AG20443 (cell line): ENCODE measurements at places on chromosomes 6 and 20.

- DNase-seq, result peak; percentile 75
These were observed 26.7 kb downstream of the IYD start for GRCh38 chr6:150395388-150396009.

DNA sequence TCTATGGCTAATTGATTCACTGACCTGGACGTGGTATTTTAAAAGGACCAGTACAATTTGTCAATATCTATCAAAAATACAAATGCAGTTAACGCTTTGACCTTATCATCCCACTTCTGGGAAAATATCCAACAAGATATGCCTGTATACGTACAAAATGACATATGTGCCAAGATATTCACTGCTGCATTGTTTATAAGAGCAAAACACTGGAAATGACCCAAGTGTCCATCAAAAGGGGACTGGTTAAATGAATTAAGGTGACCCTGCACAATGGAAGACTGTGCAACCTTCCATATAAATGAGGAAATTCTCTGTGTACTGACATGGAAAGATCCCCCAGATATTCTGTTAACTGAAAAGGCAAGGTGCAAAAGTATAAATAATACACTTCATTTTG lies 13.9 kb downstream of the TRAM2 start:
- DNase-seq, result no peak

- DNase-seq, result no peak
These were observed 10.0 kb downstream of the SNX5 start for GRCh38 chr20:17958373-17959256.

DNA sequence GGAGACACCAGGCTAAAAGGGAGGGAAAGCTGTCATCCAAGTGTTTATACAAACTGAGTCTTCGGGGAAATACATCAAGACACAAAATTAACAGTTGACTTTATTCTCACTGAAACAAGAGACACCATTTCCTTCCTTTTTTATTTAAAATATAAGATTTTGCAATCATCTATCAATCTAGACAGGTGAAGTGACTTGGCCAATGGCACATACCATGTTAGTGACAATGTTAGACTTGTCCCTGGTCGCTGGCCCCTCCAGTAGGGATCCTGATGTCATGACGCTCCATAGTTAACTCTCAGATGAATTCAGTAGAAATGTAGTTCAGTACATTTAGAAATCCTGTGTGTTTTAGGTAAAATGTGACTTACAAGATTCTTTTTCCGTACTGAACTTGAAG lies 2.9 kb downstream of the SASH1 start:
- no peak for DNase-seq

GRCh38 chr20:24981790-24982189 lies 10.8 kb downstream of the APMAP start:
- DNase-seq, result no peak

DNA sequence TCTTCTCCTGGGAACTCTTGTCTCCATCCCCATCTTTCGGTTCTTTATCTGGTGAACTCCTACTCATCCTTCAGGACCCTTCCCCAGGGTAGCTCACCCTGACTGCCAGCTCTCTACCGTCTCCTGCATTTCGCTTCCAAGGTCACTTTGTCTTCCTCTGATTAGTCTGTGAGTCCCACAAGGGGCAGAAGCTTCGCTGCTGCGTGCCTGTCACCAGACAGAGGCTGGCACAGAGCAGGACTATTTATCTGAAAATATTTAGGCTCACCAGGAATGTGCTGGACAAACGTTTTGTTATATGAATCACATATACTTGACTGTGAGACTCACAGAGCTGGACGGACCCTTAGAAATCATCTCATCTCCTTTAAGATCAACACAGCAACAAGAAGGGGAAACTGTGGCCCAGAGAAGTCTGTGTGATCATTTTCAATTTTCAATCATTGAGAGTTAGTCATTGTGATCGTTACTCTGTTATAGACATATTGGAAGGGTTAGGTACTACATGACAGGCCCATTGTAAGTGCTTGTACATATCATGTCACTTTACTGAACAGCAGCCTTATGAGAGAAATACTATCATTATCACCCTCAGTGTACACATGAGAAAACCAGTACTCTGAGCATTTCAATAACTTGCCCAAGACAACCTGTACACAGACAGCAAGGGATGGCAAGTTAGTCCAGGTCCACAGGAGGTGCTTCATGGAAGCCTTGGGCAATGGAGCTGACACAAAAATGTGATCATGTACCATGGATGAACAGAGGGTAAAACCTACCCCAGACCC lies 51.4 kb downstream of the JPH2 start:
- DNase-seq, result no peak

- no peak for DNase-seq
These were observed 9.5 kb upstream of the ADGRG6 start for GRCh38 chr6:142292166-142292924.

GRCh38 chr20:16451001-16451400 lies 122.2 kb downstream of the KIF16B start:
- DNase-seq, result no peak

DNA sequence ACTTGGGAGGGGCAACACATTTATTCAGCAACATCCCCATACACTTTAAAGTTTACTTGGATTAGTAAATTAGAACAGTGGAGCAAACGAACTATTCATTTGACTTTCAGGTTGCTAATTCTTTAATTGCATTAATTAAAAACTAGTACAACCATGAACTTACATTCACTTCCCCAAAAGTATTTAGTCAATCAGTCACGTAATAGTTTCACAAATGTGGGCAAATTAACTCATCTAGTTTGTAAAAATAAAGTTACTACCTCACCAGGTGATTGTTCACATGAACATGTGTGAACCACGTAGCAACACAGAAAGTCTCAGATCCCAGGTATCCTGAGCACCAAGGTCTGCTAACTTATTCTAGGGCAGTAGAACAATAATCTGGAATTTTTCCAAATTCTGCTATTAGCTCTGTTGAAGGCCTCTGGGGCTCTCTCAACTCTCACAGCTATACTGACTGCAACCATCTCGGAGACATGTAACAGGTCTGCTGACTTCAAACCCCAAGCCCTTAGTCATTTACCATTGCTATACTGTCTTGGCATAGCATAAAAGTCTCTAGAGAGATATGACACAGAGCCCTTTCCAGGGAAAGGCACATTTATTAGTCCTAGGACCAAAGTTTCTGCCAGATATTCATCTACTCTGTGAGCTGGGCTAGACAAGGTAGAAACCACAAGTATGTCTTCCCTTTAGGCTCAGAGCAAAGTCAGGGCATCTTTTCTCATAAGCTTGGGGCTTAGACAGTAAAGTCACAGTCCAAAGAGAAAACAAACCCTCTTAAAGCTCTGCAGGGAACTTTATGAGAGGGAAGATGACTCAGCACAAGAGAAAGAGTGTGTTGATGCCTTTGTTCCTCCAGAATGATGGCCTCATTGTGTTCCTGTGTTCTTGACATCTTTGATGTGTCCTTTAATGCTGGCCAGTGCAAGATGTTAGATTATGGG lies 50.9 kb upstream of the CCDC28A start:
- peak; percentile 23 for DNase-seq

- DNase-seq, result no peak
These were observed 6.6 kb downstream of the CCDC167 start for GRCh38 chr6:37492991-37493660.

- no peak for DNase-seq
These were observed 108.7 kb downstream of the FOXA2 start for GRCh38 chr20:22475662-22476061.

- DNase-seq, result no peak
These were observed 482.9 kb upstream of the EYS start for GRCh38 chr6:66189915-66190314.

GRCh38 chr6:77451466-77451865 lies 11.8 kb downstream of the HTR1B start:
- no peak for DNase-seq

- no peak for DNase-seq
These were observed 49.8 kb downstream of the KCTD20 start for GRCh38 chr6:36492621-36493020.

- no peak for DNase-seq
These were observed 36.1 kb downstream of the DSE start for GRCh38 chr6:116406678-116407345.

DNA sequence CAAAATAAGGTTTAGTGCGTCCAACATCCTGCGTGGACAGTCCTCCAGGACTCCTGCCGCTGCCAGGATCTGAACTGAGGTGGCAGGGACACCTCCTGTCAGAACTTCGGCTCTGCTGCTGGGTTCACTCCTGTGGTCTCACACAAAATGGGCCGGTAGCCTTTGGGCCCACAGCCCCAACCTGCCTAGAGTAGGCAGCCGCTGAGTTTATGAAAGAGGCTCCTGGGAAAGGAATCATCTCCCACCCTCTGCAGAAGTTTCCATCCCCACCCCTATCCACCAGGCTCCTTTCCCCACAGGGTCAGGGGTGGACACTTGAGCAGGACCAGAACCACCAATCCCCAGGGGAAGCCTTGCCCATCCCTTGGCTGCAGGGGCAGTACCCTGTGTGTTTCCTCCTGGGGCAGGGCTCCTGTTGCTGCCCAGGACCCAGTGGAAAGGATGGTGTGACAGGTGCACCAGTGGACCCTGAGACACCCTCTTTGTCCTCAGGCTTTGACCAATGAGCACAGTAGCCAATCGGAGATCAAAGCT lies 2.1 kb upstream of the ABHD16B start:
- no peak for DNase-seq

DNA sequence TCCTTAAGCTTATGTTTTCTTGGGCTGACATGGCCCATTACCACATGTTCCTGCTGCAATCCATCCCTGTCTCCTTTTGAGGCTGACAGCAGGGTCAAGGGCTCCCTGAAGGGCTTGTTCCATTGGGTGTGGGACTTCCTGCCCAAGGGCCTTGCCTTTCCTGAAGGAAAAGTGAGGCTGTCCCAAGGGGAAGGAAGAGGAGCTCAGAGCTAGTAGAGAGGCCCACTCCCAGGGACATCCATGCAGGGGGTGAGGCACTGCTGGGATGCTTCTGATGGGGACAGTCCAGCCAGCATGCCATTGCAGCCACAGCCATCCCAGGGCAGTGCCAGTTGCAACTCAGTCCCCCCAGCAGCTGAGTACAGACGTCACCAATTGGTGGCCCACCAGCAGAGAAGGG lies 138.4 kb upstream of the FOXA2 start:
- DNase-seq, result no peak

DNA sequence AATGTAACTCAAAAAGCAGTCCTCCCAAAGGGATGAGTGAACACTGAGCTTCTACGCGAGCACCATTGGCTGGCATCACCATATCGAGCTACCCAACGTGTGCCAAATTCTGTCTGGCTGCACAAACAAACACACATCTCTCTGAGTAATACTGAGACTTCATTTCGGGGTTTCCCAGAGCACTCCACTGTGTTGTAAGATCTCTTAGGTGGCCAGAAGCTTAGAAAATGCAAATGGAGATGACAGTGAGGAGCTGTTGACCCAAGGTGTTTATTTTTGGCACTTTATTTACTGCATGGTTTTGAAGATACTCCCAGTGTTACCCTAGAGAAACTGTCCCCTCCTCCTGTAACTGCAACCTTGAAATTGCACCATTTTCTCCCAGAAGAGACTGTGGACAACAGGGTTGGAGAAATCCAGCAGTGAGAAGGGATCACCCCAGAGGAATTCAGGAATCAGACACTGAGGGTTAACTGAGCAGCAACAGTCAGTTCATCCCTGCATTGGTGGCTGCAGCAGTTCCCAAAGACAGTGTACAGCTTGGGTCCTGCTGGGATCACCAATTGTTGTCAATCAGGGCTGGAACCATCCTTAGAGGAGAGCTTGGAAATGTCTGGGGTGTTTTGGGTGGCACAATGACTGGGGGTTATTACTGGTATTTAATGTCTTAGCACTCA lies 1.0 kb upstream of the RIPOR2 start:
- DNase-seq, result no peak

- DNase-seq, result no peak
These were observed 67.0 kb downstream of the TMEM200A start for GRCh38 chr6:130432838-130433237.

DNA sequence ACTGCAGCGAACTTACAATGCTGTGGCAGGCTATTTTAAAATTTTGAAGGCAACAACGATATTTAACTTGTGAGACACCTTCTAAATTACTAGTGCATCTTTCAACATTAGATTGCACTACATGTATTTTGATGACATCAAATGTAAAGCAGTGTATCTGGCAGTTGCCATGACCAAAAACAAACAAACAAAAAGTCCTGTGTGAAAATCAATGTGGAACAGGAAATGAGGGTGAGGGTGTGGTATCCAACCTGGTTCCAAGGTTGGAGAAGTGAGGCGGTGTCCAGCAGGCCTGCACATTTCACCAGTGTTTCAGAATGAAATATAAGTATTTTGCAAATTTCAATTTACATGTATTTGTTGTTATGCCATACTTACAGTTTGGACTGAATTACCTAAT lies 112.0 kb downstream of the LAMP5 start:
- no peak for DNase-seq

DNA sequence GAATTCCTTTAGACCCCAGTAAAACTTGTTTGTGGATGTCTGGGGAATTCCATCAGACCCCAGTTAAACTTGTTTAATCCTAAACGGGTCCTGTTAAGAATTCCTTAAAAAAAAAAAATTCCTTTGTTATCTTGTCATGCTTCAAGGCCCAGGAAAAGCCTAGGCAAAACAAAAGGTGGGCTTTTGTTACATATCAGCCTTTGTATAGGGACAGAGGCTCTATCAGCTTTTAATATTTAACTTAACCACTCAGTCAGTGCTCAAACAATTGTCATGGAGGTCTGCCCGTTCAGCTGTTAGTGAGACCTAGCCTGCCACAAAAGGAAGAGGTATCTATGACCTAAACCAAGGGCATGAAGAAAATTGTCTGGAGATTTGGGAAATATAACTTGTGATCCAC lies 53.1 kb downstream of the SLC22A1 start:
- DNase-seq, result no peak

GRCh38 chr6:14499841-14500240 lies 382.3 kb downstream of the CD83 start:
- peak; percentile 87 for DNase-seq

GRCh38 chr6:39215640-39216158 lies 13.6 kb downstream of the KCNK5 start:
- no peak for DNase-seq
